Airway epithelial cell (primary cell): ENCODE measurements at places on chromosomes 4 and X. TPM values are rescaled to one million over a fixed set of nuclear protein-coding genes. Genes with fewer than 3 reads are reported as not detected.

Gene WDR17
- 0.09 and 0.21 TPM in 2 replicates for total RNA-seq

Gene SORCS2
- total RNA-seq: 0.93 and 2.3 TPM in 2 replicates

Gene CSN1S1
- total RNA-seq: not detected in 2 replicates

Gene TCEAL2
- 0.09 TPM in 1 of 2 replicates, not detected in the other for total RNA-seq

Gene EGFL6
- 0.14 and 0.28 TPM in 2 replicates for total RNA-seq

Gene UBA1
- 217 and 276 TPM in 2 replicates for total RNA-seq

Gene P2RY4
- 0.21 TPM in 1 of 2 replicates, not detected in the other for total RNA-seq

Gene C4orf50
- total RNA-seq: not detected in 2 replicates

Gene GYPA
- total RNA-seq: not detected in 2 replicates

Gene ASB12
- not detected in 2 replicates for total RNA-seq

Gene PNCK
- total RNA-seq: 1.2 and 1.5 TPM in 2 replicates

Gene CTAG1A
- not detected in 2 replicates for total RNA-seq

Gene TIGD4
- total RNA-seq: 0.14 TPM in 1 of 2 replicates, not detected in the other

Gene POLN
- 0.37 and 1.1 TPM in 2 replicates for total RNA-seq

Gene GABRG1
- not detected in 2 replicates for total RNA-seq

Gene CTAG2
- total RNA-seq: not detected in 2 replicates

Gene F11
- not detected in 2 replicates for total RNA-seq

Gene DLG3
- total RNA-seq: 9.5 and 21.0 TPM in 2 replicates

Gene WAS
- 0.14 and 0.21 TPM in 2 replicates for total RNA-seq

Gene SLC49A3
- 0.42 and 0.63 TPM in 2 replicates for total RNA-seq
